ENCODE measurements at places on chromosomes 1 and 21. TPM values are rescaled to one million over a fixed set of nuclear protein-coding genes. Genes with fewer than 3 reads are reported as not detected.

The SMIM1 gene
- 9.1 TPM for total RNA-seq

DNA sequence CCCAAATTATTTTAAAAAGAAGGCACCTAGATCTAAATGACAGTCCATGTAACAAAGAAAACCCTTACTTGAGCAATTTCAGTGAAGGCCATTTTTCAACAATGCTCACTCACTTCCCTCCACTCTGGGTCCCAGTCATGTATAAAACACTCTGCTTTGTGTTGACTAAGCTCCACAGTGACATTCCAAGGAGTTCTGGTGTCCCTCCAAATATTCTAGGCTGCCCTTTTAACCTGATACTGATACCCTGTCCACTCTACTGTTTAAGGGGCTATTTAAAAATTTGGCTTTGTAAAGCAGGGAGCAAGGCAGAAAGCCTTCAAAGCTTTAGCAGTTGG lies 73.6 kb downstream of the GNG12 start:
- DNase-seq: no peak

GRCh38 chr1:201900476-201900875 lies 11.8 kb downstream of the SHISA4 start:
- DNase-seq: no peak

The TRIM63 gene
- total RNA-seq: not detected

GRCh38 chr1:117321680-117322609 lies 45.3 kb upstream of the MAN1A2 start:
- no peak for DNase-seq

GRCh38 chr1:8879922-8880676 lies 1.6 kb upstream of the ENO1 start:
- no peak for DNase-seq

The ERG gene
- not detected for total RNA-seq

DNA sequence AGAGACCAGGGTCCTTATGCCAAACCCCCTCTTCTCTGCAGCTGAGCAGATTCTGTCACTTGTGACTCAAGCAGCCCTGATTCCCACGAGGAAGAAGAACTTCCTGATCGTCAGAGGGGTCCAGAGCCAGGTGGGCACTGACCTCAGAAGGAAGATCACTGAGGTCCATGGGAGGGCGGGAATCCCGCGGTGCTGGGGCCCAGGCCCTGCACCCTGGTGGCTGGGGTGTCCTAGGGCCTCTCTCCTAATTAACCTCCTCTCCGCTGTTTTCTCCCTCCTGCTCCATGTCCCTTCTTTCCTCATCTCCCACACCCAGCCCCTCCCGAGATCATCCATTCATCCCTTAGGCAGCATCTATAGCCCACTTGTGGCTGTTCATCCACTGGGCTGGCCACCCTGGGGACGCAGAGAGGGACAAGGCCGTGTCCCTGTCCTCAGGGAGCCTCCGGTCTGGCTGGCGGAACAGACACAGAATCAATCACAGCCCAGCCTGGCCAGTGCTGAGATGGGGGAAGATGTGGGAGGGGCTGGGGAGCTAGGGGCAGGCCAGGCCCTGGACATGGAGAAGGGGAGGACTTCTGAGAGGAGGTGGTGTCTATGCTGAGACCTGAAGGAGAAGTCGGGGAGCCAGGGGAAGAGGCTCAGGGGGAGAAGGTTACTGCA lies 638.3 kb downstream of the MATN1 start:
- no peak for DNase-seq

DNA sequence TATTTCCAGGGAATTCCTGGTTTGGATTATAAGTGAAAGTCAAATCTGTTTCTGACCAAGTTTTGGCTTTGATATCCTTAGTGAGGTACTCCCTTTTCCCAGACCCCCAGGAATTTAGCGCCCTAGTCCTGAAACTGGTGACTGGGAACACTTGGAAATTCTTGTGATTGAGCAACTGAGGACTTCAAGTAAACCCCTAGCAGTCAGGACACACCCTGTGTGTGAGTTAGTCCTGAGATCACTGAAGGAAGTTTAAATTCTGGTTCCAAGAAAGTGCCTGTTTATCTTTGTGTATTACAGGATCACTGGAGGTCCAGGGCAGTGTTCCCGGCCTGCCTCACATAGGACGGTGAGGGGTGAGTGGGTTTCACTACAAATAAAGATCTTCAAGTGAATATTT lies 95.1 kb upstream of the F3 start:
- DNase-seq: no peak

- no peak for DNase-seq
Observed at GRCh38 chr1:184292101-184292500, 94.7 kb upstream of the C1orf21 start.

DNA sequence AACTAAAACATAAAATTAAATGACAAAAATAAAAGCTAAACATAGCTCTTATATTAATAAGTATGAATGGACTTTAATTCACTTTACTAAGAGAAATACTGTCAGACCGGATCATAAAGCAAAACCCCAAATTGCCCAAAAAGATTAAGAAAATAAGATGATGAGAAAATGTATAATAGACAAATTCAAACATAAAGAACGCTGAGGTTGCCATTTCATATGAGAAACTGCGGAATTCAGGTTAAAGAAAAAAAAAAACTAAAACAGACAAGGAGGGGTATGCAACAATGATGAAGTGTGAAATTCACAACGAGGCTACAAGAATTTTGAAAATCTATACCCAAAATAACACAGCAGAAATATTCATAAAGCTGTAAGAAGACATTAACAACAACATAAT lies 133.6 kb upstream of the JUN start:
- DNase-seq: no peak

DNA sequence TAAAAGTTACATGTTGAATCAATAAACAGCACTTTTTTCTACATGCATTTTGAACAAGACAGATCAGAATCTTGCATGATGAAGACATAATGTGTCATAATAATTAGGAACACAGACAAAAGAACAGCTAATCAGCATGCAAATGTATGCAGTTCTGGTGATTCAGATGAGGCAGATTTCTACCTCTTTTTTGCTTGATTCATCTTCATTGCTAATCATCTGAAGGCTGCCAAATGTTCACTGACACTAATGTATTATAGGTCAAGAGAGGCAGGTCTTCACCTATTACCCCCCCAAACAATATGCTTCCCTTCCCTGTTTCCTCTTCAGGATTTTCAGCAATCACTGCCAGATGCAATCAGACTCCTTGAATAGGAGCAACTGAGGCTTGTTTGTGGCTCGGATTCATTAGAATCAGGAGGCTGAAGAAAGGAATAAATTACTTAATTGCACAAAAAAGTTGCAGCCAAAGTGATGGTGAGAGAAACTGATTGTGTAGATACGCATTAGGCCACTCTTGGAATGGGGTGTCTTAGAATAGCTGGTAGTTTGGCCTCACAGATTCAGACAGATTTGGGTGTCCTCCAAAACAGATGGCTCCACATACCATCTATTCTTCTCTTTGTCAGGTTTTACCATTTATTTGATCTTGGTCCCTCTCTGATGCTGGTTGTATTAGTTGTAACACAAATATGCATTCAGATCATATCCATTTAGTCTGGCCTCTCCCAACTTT lies 275.4 kb downstream of the RPS6KC1 start:
- DNase-seq: no peak

The RUSC1 gene
- total RNA-seq: 43.4 TPM

The UBXN10 gene
- 0.43 TPM for total RNA-seq

The PROK1 gene
- total RNA-seq: 0.12 TPM

DNA sequence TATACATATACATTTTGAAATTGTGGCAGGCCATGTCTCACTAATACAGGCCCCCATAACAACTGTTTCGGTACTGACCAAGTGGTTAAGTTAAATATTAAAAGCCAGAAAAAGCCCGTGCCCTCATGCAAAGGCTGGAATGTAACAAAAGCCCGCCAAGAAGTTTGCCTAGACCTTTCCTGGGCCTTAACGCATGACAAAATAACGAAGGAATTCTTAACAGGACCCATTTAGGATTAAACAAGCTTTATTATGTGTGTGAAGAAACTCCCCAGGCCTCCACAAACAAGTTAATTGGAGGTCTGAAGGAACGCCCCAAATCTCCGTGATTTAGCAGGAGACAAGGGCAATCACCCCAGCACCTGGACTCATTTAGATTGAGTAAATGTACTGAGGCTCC lies 42.4 kb downstream of the TNFSF4 start:
- DNase-seq: peak; percentile 73

DNA sequence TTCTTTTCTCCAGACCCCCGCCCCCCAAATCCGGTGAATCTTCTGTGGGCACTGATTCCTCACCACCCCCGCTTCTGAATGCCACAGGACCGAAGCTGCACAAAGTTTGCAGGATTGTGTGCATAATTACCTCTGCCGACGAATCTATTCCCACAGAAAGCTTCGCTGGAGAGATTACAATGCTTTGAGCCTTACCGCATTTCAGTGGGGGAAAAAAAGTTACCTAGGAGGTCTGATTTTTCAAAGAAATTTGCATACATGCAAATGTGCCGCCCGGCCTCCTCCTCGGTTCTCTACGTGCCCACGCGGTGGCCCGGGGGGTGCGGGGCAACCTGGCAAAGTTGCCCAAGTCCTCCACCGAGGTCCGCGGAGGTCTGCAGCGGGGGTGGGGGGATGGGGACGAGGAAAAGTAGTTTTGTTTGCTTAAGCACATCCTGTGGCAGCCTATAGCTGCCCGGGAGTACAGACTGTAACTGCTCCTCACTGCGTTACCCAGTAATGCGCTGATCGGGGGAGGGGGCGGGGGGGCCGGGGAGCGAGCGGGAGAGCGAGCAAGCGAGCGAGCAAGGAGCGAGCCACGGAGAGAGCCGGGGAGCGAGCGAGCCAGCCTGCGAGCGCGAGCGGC lies 563 bp upstream of the NFIA start:
- DNase-seq: peak; percentile 74

DNA sequence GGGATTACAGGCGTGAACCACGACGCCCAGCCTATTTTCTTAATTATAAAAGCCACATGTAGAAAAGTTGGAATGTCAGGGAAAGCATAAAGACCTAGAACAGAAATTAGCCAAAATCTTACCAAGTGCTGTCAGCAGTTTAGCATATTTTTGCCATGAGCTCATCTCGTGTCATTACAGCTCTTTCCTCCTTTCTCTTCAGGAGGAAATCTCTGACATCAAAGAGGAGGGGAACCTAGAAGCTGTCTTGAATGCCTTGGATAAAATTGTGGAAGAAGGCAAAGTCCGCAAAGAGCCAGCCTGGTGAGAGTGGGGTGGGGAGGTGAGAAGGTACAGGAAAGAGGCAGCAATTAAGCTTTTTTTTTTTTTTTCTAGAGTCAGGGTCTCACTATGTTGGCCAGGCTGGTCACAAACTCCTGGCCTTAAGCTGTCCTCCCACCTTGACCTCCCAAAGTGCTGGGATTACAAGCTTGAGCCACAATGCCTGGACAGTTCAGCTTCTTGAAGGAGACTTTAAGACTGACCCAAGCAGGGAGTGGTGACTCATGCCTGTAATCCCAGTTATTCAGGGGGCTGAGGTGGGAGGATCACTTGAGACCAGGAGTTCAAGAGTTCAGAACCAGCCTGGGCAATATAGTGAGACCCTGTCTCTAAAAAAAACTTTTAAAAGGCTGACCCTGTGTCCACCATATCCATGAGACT lies 8.4 kb upstream of the BGLAP start:
- DNase-seq: no peak

The AMY2B gene
- 10.0 TPM for total RNA-seq

The RAB13 gene
- 15.1 TPM for total RNA-seq

The PINK1 gene
- 21.6 TPM for total RNA-seq

DNA sequence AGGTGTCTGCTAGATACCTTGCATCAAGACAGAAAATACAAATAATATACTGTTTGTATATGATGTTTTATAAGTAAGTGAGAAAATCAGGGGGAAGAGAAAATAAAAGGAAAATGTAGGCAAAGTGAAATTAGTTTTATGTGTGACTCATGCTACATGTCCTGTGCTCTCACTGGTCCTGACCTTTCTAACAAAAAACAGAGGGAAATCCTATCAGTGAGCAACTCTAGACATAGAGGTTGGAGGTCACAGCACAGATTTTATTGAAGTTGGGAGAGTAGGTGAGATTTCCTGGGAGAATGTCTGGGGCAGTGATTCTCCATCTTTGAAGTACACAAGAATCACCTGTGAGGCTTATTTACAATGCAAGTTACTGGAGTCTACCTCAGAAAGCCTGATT lies 9.5 kb downstream of the SCCPDH start:
- DNase-seq: no peak

DNA sequence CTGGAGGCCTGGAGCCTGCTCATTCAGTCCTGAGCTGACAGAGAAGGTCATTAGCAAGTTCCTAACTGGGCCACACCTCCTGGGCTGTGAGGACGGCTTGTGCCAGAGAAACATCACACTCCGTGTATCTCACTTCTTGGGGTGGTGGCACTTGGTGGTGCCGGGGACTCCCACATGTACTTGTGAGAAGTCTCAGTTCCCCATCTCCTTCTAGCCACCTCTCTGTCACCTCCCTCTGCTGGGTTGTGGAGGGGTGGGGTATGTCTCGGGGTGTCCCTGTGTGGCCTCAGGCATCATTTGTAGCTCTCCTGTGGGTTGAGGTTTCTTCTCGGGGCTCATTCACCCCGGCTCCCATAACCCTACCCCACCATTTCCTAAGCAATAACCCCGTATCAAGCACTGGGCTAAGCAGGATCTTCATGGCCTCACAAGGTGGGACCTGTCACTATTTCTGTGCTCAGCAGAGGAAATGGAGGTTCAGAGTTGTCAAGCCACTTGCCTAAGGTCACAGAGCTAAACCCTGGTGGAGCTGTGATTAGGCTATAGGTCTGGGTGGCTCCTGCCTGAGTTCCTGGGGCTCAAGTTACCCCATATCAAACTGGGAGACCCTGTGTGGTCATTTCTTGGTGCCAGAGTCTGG lies 62.5 kb downstream of the UBIAD1 start:
- no peak for DNase-seq

- no peak for DNase-seq
Observed at GRCh38 chr1:246170574-246171261, 336.4 kb downstream of the SMYD3 start.

GRCh38 chr1:205317311-205317917 lies 4.1 kb downstream of the NUAK2 start:
- no peak for DNase-seq

DNA sequence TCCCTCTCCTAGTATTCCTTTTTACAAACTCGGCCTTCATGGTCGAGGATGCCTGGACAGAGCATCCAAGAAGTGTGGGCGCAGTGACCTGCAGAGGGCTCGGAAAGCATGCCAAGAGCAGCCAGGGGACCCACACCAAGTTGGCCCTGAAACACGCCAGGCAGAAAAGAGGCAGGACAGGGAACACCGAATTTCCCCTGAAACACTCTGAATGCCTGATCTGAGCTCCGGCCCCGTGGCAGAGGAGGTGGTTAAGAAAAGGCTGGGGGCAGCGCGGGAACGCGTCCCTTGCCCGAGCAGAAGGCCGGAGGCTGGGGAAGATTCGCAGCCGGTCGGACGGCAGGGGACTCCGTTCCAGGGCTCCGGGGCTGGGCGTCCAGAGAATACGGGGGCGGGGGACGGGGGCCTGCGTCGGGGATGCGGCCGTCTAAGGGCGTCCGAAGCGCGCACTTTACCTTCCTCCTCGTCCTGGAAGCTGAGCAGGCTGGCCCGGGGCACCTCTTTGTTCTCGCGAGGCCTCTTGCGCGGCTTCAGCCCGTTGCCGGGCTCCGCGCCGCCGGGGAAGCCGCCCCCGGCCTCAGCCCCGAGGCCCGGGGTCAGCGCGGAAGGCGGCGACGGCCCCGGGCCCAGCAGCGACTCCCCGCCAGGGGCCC lies 558 bp downstream of the PAXBP1 start:
- peak; percentile 84 for DNase-seq
